Activated CD4-positive, alpha-beta T cell treated with anti-CD3 and anti-CD28 coated beads, Interleukin-2, amount 50 U/mL, for 24 hours (primary cell): ENCODE measurements at places on chromosomes 2 and 18.

GRCh38 chr2:62297624-62298010 lies 101.7 kb downstream of the B3GNT2 start:
- DNase-seq = no peak

- no peak for DNase-seq
Observed at GRCh38 chr18:69838620-69839411, 108.9 kb downstream of the CD226 start.

DNA sequence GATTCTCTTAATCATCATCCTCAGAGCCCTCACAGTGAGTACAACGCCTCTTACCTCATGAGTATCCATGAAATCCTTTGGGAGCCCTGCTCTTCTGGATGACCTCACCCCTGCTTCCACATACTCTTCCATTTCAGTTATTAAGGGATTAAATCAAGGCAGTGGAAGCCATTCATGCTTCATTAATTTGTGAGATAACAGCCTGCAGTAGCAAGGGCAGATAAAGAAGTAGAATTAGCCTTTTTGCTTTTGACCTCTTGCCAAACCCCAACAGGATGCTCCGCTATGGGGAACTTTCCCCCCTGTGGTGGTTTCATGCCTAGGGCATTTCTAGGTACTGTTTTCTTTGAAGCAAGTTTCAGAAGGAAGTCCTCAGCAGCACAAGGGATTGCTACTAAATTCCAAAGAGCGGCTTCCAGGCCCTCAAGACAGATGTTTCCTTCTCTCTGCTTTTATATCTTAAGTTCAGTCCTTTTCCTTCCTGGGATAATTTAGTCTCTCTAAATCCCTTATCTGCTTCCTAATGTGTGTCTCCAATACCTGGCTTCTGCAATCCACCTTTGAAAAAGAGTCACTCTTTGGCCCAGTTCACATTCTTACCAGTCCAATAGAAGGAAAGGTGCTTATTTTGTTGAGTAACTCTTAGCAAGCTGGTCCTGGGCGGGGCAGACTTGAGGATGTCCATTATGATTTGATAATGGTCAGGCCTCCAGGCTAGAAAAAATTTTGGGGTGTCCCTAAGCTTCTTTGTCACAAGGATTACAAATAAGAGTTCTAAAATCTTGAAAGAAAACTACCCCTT lies 76.9 kb downstream of the MYO1B start:
- no peak for DNase-seq

DNA sequence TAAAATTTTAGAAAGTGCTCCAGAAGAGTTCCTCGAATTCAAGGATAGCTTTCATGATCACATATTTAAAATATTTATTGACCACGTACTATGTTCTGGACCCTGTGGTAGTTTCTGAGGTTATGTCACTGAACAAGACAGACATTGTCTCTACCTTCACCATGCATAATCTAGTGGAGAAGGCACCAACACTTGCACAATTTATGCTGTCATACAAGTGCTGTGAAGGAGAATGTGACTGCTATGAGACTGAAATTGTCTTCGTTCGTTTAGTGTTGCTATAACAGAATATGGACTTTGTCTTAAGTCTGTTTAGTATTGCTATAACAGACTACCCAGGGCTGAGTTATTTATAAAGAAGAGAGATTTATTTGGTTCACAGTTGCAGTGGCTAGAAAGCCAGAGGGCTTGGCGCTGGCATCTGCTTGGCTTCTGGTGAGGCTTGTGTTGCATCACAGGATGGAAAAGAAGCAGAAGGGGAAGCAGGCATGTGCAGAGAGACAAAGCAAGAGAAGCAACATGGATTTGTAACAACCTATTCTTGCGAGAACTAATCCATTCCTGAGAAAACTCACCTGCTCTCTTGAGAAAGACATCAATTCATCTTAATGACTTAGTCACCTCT lies 50.0 kb upstream of the RFX8 start:
- no peak for DNase-seq

GRCh38 chr2:147913701-147914480 lies 69.1 kb downstream of the ACVR2A start:
- DNase-seq = no peak

DNA sequence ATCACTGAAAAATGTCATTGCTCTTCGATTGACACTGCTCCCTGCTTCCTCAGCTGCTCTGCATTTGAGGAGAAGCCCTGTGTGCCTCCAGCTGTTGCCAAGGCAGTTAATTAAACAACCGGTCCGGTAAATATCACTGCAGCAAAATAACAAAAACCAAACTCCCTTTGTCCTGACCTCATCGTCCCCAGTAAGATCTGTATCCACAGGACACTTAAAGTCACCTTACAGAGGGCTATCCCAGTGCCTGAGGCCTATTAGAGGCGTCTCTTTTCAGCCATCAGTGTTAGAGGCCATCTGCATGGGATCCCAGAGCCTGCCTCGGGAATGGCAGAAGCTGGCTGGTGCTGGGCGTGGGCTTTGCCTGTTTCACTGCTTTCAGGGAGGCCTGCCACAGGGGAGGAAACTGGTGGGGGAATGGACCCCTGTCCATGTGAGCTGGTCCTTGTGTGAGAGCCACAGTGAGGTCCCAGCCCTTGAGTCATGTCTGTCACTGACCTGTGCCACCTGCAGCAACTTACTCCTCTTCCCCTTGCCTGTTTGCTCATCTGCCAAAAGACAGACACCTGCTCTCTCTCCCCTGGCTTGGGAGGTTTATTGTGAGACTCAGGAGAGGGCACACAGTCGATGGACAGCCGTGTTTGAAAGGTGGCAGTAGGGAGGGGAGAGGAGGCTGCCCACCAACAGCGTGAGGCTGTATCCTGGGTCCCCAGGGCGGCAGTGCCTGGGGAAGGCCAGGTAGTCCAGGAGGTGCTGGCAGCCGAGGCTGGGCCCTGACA lies 117.7 kb upstream of the MCFD2 start:
- DNase-seq = no peak

- DNase-seq = no peak
Observed at GRCh38 chr18:63889626-63890025, 2.1 kb downstream of the SERPINB2 start.

- DNase-seq = no peak
Observed at GRCh38 chr2:121583555-121583954, 52.9 kb downstream of the RNU4ATAC start.

DNA sequence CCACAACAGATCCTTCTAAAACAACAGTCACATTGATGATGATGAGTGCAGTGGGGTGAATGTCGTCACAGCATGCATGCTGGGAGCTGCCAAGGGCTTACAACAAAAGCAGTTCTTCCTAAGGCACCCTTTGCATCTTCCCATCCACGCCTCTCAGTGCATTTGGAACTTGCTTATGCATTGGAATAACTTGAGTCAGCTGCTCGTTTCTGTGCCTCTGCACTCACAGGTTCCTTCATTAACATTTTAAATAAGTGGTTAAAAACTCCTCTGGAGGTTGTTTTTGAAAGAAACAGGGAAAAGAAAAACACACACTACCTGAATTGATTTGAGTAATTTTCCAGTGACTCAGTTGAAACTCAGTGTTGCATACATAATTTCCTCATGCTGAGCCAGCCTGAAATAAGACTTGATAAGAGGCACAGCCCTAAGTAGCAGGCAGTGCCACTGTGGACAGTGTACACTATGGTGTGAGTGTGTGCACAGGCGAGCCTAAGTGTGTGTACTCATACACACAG lies 46.8 kb upstream of the TRIM43B start:
- no peak for DNase-seq

- DNase-seq = no peak
Observed at GRCh38 chr2:127651971-127652550, 6.1 kb downstream of the GPR17 start.

DNA sequence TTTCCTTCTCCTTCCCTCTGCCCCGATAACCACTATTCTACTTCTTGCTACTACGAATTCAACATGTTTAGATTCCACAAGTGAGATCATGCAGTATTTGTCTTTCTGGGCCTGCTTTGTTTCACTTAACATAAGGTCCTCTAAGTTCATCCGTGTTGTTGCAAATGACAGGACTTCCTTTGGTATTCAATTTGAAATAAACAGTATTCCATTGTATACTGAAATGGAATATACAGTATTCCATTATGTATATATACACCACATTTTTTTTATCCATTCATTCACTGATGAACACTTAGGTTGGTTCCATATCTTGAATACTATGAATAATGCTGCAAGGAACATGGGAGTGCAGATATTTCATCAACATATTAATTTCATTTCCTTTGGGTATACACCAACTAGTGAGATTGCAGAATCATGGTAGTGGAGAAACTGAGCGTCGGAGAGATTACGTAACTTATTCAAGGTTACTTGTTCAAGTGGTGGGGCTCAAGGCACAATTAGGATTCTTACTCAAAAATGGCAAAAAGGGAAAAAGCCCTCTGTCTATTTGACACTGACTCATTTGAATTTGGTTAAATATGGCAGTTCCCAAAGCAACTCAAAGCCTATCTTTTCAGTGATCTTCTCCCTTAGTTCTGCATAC lies 85.1 kb downstream of the CHN1 start:
- no peak for DNase-seq

- DNase-seq = no peak
Observed at GRCh38 chr2:119721462-119721861, 38.3 kb upstream of the PTPN4 start.

DNA sequence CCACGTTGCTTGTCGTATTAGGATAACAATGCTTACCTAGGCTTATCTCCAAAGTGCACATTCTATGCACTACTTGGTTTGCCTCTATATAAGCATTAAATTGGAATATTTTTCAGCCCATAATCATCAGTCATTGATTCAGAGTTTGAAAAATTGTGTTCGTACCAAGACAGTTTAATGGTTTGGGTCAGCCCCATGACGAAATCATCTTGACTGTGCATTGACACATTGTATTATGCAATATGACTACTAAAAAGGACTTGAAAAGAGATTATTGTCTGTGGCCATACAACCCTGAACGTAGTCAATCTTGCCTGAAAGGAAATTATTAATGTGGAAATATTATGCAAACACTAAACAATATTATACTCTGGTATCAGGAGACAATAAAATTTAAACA lies 141.3 kb downstream of the EML6 start:
- no peak for DNase-seq

GRCh38 chr2:26001743-26002351 lies 19.6 kb upstream of the KIF3C start:
- no peak for DNase-seq

- DNase-seq = no peak
Observed at GRCh38 chr2:235535423-235536130, 41.7 kb downstream of the AGAP1 start.
